ENCODE measurements at places on chromosomes 11 and 22.

GRCh38 chr11:77127235-77127911 is 673 bp upstream of the MYO7A start:
- DNase-seq: peak; percentile 10

GRCh38 chr11:34068111-34068510 is 16.6 kb downstream of the CAPRIN1 start:
- no peak for DNase-seq

DNA sequence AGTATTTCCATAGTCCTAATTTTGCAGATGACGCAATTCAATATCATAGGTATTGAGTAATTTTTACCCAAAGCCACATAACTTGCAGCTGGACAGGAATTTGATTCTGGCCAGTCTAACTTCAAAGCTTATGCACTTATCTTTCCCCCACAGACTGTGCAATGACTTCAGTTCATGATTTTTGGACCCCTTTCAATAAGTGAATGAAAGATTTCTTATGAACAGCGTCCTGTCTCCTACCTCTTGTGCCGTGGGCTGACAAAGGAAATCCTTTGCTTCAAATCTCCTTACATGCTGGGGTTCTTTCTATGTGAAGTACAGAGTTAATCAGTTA is 217.7 kb upstream of the KIRREL3 start:
- DNase-seq: no peak

- no peak for DNase-seq
Observed at GRCh38 chr11:10208131-10208575, 85.9 kb downstream of the SBF2 start.
